Activated CD4-positive, alpha-beta T cell treated with anti-CD3 and anti-CD28 coated beads, Interleukin-2, Interleukin-4, amounts not matched to agents 100 ng/mL and 50 ng/mL, durations not matched to agents 16 hours and 8 hours (primary cell): ENCODE measurements at places on chromosomes 11 and 22.
A peak's percentile ranks its signal among the peaks of the same experiment; 100 is the strongest.

DNA sequence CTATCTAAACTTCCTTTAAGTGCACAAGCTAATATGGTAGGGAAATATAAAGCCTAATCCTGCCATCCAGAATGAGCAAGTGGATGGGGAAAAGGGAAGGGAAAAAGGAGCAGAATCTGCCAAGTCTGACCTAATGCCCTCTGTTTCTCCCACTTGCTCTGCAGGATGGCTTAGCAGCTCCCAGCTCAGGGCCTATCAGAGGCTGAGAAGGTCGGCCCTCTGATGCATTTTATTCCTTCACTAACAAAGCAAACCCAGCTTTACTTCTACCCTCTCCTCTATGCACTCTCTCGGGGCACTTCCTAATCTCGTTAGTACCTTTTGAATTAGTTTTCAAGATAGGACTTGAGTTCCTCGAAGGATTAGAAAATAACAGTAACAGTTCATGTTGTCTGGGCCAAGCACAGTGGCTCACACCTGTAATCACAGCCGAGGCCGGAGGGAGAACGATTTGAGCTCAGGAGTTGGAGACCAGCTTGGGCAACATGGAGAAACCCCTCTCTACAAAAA, 9.9 kb upstream of the OR51V1 start:
- no peak for DNase-seq

DNA sequence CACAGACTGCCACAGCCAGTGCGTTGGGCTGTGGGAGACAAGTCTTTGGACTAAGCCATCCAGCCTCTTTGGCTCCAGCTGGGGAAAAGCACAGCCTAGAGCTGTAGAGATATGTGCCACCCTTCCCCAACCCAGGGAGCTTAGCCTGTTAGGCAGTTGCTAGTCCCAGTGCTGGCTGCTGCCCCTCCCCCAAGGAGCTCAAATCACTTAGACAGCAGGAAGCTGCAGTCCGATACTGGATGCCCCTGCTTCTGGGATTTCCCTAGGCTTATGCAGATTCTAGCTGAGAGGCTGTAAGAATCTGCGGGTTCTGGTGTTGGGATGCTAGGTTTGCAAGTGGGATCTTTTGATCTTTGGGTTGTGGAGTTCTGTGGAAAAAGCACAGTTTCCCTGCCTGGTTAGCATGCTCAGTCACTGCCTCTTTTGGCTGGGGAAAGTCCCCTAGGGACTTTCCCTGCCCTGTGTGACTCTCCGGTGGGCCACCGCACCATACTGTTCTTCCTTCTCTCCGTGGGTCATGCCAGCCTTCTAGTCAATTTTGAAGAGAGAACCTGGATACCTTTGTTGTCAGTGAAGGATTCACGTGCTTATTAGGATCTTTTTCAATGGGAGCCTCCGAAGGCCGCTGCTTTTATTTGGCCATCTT, 792.0 kb downstream of the KCNA4 start:
- no peak for DNase-seq

- no peak for DNase-seq
These were observed 144.9 kb downstream of the BCR start for GRCh38 chr22:23325183-23325582.

DNA sequence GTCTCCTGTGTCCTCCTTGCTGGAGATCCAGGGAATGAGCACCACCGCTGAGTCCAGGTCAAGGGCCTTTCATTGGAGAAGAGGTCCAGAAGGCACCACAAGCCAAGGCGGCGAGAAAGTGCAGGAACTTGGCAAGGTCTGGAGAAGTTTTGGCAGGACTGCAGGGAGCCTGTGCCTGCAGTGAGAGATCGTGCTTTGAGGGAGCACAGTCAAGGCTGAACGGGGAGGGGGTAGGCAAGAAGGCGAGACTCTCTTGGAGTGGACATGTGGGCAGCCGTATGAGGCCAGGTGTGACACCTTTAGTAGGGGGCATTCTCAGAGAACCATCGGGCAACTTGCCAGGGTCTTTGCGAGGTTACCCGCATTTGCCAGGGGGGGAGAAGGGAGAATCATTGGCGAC, 30.5 kb downstream of the LRRC10B start:
- DNase-seq = no peak

- no peak for DNase-seq
These were observed 5.5 kb downstream of the TCIRG1 start for GRCh38 chr11:68044145-68044813.

DNA sequence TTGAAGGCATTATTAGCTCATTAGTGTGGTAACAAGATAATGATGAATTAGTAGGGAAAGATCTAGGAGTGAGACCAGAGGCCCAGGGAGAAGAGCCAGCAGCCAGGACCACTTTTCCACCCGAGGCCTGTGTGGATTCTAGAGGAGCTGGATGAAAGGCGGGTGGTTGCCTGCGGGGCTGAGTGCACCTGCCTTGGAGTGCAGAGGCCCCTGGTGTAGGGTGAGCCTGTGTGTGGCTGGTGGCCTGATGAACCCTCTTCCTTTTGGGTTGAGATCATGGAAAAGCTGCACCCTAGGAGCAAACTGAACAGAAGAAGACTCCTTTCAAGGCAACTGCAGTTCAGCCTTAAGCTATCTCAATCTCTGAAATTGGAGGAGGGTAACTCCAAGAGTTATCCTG, 5.9 kb upstream of the TP53AIP1 start:
- no peak for DNase-seq

GRCh38 chr11:76662656-76663485, 7.7 kb downstream of the LRRC32 start:
- no peak for DNase-seq

- no peak for DNase-seq
These were observed 22.0 kb upstream of the ZC3H12C start for GRCh38 chr11:110071197-110071596.

DNA sequence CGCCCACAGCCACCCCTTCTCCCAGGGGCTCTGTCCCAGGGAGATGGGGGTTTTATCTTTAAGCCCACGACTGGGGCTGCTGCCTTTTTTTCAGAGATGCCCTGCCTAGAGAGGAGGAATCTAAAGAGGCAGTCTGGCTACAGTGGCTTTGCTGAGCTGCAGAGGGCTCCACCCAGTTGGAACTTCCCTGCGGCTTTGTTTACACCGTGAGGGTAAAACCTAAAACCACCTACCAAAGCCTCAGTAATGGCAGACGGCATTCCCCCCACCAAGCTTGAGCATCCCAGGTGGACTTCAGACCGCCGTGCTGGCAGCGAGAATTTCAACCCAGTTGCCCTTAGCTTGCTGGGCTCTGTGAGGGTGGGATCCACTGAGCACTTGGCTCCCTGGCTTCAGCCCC, 535.8 kb downstream of the NELL1 start:
- DNase-seq = no peak

DNA sequence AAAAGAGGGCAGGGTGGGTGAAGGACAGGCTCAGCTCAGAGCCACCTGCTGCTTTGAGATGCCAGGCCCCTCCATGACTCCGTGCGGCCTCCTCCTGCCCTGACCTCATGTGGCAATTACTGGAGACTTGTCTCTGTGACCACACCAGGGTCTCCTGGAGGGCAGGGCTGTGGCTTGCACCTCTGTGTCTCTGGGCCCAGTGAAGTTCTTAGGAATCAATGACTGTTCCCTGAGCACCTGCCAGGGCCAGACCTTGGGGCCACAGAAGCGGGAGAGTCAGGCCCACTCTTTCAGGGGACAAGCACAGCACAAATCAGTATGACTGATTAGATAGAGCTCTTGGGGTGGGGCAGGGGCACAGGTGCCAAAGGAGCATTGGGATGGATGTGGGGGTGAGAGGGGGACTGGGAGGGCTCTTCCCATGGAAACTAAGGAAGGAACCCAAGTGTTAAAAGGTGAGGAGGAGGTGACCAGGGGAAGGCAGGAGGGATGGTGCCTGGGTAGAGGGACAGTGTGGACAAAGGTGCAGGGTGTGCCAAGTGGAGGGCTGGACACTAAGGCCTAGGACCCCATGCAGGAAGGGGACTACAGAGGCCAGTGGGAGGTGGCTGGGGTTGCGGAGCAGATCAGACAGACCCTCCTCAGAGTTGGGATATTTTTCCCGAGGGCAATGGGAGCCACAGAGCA, 77.3 kb upstream of the SHISAL1 start:
- no peak for DNase-seq

GRCh38 chr22:33224841-33225240, 166.7 kb upstream of the SYN3 start:
- DNase-seq = no peak

GRCh38 chr22:46674367-46674781, 54.2 kb downstream of the GRAMD4 start:
- peak; percentile 85 for DNase-seq

GRCh38 chr22:49017482-49018329, 810.0 kb downstream of the BRD1 start:
- no peak for DNase-seq

- no peak for DNase-seq
These were observed 12.9 kb upstream of the CD3E start for GRCh38 chr11:118291477-118292135.

GRCh38 chr22:46007003-46007847, 30.3 kb upstream of the WNT7B start:
- no peak for DNase-seq

GRCh38 chr22:49329636-49330035, 498.0 kb downstream of the BRD1 start:
- no peak for DNase-seq

- DNase-seq = no peak
These were observed 8.7 kb upstream of the MPPED2 start for GRCh38 chr11:30594646-30595411.

DNA sequence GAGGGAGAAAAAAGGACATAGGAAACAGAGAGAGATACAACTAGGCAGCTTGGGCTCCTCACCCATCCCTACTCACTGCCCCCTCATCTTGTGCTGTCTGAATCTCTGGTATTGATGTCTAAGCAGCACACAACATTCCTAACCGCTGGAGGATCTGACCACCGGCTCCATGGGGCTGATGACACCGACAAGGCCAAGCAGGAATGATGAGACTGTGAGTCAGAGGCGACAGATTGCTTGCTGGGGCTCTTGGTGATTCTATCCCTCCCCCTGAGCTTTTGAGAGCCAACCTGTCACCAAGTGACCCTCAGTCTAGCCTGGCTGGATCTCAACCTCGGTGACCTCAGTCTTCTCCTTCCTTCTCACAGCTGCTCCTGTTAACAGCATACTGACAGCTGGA, 13.8 kb downstream of the PAMR1 start:
- DNase-seq = no peak

DNA sequence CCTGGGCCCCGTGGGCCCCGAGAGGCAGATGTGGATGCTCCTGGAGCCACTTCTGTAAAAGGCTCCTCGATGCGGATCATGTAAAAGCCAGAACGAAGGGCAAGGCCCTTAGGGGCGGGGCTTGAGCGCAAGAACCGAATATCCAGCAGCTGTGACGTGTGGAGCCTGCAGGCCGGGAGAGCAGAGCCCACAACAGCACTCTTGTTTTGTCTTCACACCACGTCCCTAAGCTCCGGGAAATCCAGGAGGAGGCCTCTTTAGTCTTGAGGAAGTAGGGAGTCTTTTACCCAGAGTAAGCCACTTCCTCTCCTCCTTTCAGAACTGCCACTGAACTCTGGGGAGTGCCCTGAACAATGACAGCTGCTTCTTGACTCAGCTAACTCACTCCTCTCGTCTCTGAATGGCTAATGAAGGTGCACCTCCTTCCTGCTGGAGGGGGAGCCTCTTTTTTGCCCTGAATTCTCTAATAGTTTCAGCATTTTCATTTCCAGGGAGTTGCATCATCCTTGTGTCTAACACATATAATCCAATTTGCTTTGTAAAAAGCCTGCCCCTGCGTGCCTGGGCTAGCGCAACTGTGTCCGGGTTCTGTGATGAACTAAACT, 12.5 kb downstream of the L3MBTL2 start:
- DNase-seq = peak; percentile 64

DNA sequence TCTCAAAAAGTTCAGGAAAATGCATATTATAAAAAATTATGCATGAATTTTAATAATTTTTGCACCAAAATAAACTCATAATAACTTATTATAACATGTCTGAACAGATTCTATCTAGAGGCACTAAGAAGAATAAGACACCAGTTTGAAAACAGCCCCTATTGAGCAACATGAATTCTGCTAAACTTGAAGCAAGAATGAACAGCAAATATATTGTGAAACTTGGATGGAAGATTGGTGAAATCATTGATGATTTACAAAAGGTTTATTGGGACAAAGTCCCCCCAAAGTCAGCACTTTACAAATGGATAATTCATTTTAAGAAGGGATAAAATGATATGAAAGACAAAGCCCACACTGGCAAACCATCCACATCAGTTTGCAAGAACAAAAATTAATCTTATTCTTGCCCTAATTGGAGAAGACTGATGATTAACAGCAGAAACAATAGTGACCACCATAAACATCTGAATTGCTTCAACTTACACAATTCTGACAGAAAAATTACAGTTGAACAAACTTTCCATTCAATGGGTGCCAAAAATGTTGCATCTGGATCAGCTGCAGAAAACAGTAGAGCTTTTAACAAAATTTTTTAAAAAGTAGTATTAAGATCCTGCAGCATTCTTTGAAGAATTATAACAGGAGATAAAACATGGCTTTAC, 257.5 kb upstream of the FAT3 start:
- no peak for DNase-seq

DNA sequence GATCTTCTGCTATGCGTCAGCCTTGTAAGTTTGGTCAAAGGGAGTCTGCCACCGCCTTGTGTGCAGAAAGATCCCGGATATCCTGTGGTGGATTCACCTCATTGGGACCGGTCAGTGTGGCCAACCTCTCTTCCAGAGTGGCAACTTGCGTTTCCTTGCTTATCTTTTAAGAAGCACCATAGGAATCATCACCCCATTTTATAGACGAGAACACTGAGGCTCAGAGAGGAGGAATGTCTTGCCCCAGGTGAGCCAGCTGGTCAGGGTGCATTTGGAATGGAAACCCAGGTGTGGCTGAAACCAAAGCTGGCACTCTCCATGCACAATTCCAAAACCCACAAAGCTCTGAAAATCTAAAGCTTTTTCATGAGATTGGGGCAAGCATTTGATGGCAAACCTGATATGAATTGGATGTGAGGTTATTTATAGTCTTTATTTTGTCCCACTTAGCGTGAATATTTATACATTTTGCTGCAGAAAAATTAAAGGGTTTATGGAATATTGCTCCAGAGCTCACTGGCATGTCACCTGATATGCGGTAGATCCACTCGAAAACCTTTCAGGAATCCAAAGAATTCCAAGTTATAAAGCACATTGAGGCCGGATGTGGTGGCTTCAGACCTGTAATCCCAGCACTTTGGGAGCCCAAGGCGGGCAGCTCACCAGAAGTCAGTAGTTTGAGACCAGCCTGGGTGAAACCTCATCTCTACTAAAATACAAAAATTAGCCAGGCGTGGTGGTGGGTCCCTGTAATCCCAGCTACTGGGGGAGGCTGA, 12.1 kb upstream of the EIF3D start:
- DNase-seq = no peak

DNA sequence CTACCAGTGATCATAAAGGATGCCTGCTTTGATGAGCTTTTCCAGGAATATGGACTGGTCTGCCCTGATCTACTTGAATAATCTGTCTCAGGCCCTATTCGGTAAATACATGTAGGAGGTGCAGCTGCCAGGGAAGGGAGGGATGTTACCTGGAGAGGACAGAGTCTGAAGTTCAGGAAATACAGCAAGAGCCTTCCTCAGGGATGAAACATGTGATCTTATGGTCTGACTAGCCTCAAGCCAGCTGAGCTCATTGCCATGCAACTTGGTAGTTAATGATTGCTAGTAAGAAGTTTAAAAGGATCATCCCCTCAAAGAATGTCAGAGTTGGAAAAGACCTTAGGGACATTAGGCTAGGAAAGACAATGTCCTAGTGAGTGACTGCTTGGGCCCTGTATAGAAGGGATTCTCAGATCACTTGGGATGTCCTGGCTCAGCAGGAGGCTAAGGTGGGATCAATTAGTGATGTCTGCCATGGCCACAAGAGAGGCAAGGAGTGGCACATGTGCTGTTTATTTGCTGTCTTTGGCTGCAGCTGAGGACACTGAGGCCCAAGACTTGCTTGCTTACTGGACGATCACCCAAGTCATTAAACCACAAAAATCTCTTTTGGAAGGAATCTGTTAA, 18.5 kb downstream of the PTPRJ start:
- no peak for DNase-seq
